ENCODE measurements at places on chromosomes 1 and 21.

DNA sequence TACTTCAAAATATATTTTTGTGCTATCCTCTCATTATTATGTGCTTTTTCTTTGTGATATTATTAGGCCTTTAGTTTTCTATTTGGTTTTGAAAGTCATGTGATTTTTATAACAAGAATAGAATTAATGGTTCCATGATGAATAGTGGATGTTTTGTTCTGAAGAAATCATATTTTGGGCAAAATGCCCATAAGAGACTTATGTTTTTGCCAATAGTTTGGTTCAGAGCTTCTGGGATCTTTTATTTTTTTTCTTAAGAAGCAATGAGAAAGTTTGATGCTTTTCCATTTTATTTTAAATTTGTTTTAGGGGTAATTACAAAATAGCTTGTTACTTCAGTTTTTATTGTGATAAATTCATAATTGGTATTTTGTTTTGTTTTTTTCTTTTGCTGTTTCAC lies 49.8 kb downstream of the LYPLAL1 start:
- DNase-seq: no peak

DNA sequence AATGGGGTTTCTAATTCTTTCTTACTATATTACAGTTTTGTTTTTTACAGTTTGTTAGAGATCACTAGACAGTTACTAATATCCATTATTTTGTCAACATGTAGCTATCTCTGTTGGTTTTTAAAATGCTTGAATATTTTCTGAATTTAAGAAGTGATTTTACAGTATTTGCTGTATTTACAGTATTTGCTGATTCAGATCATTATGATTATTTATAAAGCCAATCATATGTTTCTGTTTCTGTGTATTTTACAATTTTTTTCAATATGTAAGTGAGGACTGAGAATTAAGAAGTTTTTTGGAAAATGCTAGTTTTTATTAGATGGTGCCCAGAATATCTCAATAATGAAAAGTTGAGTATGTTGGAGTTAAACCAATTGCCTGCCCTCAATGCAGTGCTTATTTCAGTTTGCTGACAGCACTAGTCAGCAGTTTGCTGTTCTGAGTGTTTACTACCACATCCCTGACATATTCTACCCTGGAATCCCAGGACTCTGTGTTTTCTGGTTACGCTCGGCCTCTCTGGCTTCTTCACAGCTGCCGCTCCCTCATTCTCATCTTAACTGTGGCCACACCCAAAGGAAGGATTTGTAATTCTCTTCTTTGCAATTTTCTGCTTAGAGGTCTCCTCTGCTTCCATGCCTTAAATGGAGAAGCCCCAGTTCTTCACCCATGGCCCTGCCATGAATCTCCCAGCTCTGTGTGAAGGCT lies 68.0 kb upstream of the BACH1 start:
- no peak for DNase-seq

DNA sequence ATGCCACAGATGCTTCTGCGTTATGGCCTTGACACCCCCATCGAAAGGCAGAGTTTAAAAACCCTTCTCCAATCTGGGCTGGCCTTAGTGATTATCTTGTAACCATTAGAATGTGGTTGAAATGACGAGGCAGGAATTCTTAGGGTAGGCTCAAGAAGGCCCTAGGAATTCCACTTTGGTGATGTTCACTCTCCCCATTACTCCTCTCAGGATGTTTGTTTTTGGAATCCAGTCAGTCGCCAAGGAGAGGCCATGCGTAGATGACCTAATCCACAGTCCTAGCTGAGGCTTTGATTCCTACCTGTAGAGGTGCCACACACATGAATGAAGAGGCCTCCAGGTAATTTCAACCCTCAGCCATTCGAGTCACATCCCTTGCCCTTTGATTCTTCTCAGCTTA lies 318.2 kb downstream of the NEGR1 start:
- no peak for DNase-seq

- DNase-seq: no peak
These were observed 16.8 kb upstream of the PLEKHM2 start for GRCh38 chr1:15667362-15667761.

DNA sequence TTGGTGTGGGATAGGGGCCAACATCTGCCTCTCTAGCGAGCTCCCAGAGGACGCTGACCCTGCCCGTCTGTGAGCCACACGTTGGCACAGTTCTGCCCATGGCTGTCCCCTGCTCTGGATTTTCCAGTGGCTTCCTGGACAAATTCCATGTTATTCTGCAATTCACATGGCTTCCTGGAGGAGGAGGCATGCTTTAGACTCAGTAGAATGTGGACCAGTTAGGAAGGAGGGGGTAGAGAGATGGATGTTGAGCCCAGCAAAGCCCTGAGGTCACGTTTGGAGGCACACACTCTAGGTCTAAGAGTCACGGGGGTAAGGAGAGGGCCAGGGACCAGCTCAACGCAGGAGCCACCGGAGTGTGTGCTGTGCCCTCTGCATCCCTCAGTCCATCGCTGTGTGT lies 12.2 kb downstream of the COL8A2 start:
- no peak for DNase-seq
